ENCODE measurements at places on chromosomes 2 and 18. TPM values are rescaled to one million over a fixed set of nuclear protein-coding genes. Genes with fewer than 3 reads are reported as not detected.

- no peak overlapping the region for H3K4me3 ChIP-seq
- H3K27me3 ChIP-seq: no peaks in the 10 kb centered on the region
- no peak overlapping the region for H3K27ac ChIP-seq
- DNase-seq: no peak
Measured at GRCh38 chr2:239001794-239002193, 153.9 kb downstream of the TWIST2 start.

- no peaks in the 10 kb centered on the region for H3K4me1 ChIP-seq
- H3K4me3 ChIP-seq: no peak overlapping the region
- no peaks in the 10 kb centered on the region for H3K27me3 ChIP-seq
- no peak overlapping the region for H3K27ac ChIP-seq
Measured at GRCh38 chr18:5066380-5066977, 130.6 kb downstream of the AKAIN1 start.

DNA sequence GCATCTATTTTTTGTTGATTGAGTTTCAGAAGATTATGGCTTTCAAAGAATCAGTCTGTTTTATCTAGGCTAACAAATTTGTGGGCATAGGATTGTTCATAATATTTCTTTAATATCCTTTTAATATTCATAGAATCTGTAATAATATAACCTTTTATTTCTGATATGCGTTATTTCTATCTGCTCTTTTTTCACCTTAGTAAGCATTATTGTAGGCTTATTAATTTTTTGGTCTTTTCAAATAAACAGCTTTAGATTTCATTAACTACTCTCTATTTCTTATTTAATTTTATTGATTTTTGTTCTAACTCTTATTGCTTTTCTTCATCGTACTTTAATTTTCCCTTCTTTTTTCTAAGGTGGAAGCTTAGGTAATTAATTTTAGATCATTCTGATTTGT lies 1614.4 kb upstream of the DDX18 start:
- no peak overlapping the region for H3K27ac ChIP-seq
- H3K27me3 ChIP-seq: no peaks in the 10 kb centered on the region
- H3K36me3 ChIP-seq: no peaks in the 10 kb centered on the region
- H3K4me1 ChIP-seq: no peaks in the 10 kb centered on the region
- H3K4me3 ChIP-seq: no peak overlapping the region

GRCh38 chr2:228602288-228602687 lies 420.8 kb upstream of the SPHKAP start:
- no peak overlapping the region for H3K4me3 ChIP-seq
- DNase-seq: no peak
- no peaks in the 10 kb centered on the region for H3K27me3 ChIP-seq
- H3K36me3 ChIP-seq: no peaks in the 10 kb centered on the region

The ERFE gene
- 0.39 TPM for total RNA-seq

The DCDC2C gene
- 0.83 TPM for total RNA-seq

The KCNS3 gene
- total RNA-seq: 28.8 TPM

The FN1 gene
- total RNA-seq: 3,035 TPM

The LCT gene
- not detected for total RNA-seq

The GKN2 gene
- total RNA-seq: not detected
